ENCODE measurements at places on chromosomes 4 and X.

GRCh38 chr4:76639288-76639687 lies 204.3 kb downstream of the SHROOM3 start:
- no peak for DNase-seq

DNA sequence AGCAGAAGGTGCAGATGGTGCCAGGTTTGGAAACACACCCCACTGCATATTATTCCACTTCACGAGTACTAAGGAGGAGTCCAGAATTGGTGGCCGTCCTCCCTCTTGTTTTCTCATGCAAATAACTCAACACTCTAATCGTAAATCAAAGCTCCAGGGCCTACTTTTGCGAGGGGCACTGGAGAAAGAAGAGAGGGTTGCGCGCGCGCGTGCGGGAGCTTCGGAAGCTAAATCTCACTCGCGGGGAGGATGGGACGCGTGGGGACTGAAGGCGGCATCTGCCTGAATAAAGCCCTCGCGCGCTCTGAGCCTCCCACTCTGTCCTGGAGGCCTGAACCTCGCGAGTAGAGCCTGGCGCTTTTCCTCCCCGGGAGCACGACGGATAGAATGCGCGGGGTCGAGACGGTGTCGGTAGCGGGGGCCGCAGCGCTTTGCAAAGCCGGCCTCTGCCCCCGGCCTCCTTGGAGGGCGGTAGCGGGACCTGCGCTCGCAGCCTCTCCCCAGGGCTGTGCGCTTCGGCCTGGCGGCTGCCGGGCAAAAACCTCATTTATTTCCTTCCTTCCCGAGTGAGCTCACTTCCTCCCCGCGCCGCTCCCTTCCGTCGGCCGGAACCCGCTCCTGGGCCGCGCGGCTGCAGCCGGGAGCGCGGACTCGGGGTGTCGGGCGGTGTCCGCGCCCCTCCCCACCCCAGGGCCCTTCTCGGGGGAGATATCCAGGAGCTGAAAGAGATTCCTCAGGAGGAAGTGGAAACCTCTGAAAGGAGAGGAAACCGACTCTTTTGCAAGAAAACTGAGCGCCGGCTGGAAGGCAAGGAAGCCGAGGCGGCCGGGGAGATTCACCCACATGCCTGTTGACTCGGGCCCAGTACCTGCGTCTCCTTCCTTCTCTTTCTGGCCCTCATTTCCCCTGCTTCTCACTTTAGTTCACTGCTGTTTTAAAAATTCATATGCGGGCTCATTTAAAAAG lies 20.7 kb downstream of the HAND2 start:
- DNase-seq = no peak

GRCh38 chr4:153174821-153175567 lies 29.2 kb upstream of the TRIM2 start:
- DNase-seq = no peak

DNA sequence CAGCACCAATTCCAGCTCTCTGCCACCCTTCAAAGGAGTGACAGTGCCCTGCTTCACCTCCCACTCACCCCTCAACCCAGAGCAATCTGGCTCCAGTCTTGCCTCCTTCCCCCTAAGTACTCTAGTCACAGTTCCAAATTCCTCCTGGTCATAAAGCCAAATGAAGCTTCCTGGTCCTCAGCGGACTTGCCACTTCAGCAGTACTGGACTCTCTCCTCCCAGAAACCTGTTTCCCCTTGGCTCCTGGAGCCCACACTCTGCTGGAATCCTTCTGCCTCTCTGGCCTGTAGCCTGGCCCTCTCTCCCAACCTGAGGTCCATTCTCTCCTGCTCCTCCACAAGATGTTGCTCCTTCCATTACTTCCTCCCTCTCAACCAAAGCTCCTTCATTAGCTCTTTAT lies 52.6 kb upstream of the MTM1 start:
- DNase-seq = no peak

DNA sequence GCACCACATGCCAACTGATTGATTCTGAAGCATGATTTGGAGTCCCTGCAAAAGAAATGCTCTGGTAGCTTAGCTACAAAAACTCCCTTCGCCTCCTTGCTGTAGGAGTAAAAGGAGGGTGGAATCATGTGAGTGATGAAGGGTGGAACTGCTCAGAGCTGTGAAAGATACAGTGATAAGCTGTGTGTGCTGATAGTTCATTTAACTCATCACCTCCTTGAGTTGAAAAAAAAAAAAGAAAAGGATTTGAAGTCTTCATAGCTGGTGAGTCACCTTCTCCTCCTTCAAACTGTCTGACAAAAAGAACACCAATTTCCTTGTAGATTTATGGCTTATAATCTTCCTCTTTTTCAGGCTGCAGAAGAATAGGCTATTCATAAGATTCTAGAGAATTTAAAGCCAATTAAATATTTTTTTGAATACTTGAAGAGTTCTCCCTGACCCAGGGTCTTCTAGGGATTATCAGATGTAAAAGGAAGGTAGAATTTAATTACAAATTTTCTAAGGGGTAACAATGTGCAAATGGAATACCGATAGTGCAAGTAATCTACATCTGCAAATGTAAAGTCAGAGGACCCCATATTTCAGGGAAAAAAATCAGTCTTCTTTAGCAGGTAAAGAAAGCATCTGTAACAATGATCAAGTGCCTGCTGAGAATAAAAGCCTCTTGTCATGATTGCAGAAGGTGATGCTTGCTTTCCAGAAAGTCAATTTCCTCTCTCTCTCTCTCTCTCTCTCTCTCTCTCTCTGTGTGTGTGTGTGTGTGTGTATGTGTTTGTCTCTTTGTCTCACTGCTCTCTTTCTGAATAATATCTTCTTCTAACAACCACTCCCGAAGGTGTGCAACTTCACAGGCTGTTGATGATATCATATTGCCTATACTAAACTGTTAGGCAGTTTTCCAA lies 208.8 kb upstream of the VEGFC start:
- no peak for DNase-seq

Data from activated naive CD4-positive, alpha-beta T cell treated with anti-CD3 and anti-CD28 coated beads, Interleukin-2, amount 50 U/mL, for 72 hours (primary cell).